ENCODE measurements at places on chromosomes 12 and 14. TPM values are rescaled to one million over a fixed set of nuclear protein-coding genes. Genes with fewer than 3 reads are reported as not detected.

DNA sequence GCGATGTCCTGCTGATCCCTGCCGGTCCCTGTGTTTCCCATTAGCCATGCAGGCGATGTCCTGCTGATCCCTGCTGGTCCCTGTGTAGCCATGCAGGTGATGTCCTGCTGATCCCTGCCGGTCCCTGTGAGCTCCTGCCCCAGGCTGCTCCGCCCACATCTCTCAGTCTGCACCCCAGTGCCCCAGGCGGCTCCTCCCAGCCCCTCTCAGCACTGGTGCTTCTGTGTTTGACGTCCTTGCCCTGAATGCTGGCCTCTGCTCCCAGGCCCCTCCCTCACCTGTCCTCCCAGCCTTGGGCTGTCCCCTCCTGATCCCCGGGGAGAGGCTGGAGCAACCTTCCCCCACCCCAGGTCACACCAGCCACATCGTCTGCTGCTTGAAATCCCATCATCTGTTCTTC is 41.4 kb upstream of the TEX22 start:
- no peak for DNase-seq

DNA sequence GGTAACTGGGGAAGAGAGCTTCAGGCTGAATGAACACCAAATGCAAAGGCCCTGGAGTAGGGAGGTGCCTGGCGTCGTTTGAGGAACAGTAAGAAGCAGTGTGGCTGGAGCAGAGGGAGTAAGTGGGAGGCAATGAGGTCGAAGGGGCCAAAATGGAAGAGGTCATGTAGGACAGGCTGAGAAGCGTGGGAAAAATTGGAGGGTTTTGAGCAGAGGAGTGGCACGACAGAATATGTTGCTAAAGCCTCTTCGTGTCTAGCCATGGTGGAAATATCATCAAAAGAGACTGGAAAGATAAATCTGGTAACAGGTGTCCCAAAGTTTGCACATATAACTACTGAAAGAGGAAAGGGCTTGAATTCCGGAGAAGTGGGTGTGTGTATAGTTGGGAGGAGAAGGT is 1.9 kb downstream of the TRIM9 start:
- no peak for DNase-seq

RNASE7 gene
- not detected for total RNA-seq

KLRG1 gene
- 12.5 TPM for total RNA-seq

Data from OCI-LY7 (cell line).